ENCODE measurements at places on chromosomes 3 and 15. TPM values are rescaled to one million over a fixed set of nuclear protein-coding genes. Genes with fewer than 3 reads are reported as not detected.

Gene PRRT3
- polyA plus RNA-seq, result 0.22 TPM

GRCh38 chr3:183386651-183387050 lies 41.8 kb downstream of the MCF2L2 start:
- DNase-seq, result no peak

GRCh38 chr3:11000528-11000927 lies 8.0 kb downstream of the SLC6A1 start:
- no peak for DNase-seq

DNA sequence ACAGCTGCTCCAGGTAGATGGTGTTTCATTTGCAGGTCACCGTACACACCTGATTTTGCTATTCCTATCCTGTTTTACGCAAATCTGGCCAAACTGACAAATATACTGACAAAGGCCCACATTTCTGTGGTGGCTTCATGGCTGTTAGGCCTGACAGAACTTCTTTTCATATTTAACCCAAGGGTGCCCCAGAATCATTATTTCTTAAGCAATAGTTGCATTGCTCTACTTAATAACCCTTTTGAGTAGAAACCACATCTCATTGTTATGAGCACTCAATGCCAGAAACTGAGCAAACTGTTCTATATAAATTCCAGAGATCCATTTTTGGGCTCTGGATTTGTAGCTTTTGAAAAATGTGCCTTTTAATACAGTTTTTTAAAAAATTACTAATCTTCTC lies 19.4 kb downstream of the ASTE1 start:
- no peak for DNase-seq

GRCh38 chr15:41891226-41891625 lies 2.6 kb downstream of the SPTBN5 start:
- DNase-seq, result no peak

DNA sequence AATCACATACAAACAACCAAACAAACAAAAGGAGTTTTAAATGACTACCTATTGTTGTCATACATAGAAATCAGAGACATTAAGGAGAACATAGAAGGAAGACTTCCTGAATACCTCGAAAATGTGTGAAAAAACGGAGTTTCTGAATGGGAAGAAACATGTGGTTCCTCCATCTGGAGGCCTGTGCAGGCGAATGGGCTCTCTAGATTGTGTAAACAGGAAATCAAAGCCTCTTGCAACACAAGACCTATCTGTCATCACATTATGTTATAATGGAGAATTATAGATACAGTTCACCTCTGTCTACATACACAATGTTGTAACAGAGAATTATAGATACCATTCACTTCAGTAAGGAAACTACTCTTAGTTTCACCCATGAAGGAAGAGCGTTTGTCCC lies 44.1 kb downstream of the RUBCN start:
- no peak for DNase-seq

DNA sequence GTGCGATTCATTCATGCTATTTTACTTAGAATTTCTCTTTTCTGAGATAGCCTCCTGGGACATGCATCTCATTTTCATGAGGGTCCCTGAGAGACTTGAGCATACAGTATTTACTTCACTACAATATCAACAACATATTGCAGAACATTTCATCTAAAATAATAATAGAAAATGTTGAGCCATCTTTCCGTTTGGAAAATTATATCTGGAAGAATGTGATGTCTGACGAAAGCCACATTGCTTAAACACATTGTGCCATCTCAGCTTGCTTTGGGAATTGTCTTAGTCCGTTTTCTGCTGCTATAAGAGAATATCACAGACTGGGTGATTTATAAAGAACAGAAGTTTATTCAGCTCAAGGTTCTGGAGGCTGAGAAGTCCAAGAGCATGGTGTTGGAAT lies 55.5 kb downstream of the DPH6 start:
- no peak for DNase-seq

DNA sequence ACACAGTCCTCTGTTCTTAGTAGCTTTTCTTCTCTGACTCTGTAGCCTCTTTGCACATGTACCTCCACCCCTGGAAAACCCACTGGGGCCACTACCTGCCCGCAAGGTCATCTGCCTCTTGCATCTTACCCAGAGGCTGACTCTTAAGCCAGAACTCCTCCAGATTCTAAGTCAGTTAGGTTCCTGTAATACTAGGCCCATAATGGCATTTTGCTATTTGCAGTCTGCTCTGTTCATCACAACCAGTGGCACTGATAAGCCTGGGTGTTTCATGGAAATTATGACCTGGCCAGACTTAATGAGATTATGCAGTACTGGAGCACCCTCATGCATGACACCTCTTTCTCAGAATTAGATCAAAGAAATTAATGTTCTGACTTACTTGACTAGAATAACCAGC lies 31.7 kb upstream of the ATG7 start:
- DNase-seq, result no peak
